ENCODE measurements at places on chromosomes 11 and 22.

GRCh38 chr11:105858841-105859240 is 163.2 kb downstream of the MSANTD4 start:
- DNase-seq, result no peak

DNA sequence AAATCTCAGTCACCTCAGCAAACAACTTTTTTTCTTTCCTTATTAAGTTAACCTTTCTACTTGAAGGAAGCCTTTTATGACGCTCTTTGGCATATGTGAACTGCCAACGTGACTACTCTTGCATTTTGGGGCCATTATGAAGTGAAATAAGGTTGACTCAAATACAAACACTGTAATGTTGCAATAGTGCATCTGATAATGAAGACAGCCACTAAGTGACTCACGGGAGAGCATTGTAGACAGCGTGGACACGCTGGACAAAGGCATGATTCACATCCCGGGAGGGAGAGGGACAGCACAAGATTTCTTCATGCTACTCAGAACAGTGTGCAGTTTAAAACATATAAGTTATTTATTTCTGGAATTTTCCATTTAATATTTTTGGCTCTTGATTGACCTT is 560.8 kb downstream of the ETS1 start:
- DNase-seq, result no peak

GRCh38 chr11:32171445-32171844 is 80.6 kb downstream of the RCN1 start:
- DNase-seq, result no peak

DNA sequence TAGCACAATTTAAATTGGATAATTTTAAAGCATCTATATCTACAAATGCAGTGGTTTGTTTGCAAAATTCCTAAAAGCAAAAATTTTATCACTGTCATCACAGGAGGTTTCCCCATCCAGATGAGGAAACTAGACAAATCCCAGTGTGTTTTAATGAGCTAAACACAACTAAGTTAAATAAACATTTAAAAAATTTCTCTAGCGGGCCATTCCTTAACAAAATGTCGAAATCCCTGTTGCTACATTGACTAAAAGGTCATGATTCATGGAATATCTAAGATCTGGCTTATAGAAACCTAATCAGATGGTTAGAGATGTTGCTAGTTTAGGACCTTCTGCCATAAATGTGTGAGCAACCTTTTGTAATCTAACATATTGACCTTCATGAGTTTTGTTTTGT is 107.3 kb upstream of the BDNF start:
- no peak for DNase-seq

GRCh38 chr11:130403967-130404366 is 24.4 kb downstream of the ADAMTS8 start:
- DNase-seq, result no peak

All from NCI-H345 (cell line).